ENCODE measurements at places on chromosomes 16 and 17. TPM values are rescaled to one million over a fixed set of nuclear protein-coding genes. Genes with fewer than 3 reads are reported as not detected.

The C17orf78 gene
- total RNA-seq: not detected

GRCh38 chr16:85730186-85730465 is 20.8 kb downstream of the C16orf74 start:
- H3K4me1 ChIP-seq: peaks cover 17% of the 10 kb centered on the region
- no peaks in the 10 kb centered on the region for H3K36me3 ChIP-seq
- H3K27ac ChIP-seq: no peak overlapping the region
- H3K27me3 ChIP-seq: no peaks in the 10 kb centered on the region
- no peak for DNase-seq
- H3K4me3 ChIP-seq: no peak overlapping the region

DNA sequence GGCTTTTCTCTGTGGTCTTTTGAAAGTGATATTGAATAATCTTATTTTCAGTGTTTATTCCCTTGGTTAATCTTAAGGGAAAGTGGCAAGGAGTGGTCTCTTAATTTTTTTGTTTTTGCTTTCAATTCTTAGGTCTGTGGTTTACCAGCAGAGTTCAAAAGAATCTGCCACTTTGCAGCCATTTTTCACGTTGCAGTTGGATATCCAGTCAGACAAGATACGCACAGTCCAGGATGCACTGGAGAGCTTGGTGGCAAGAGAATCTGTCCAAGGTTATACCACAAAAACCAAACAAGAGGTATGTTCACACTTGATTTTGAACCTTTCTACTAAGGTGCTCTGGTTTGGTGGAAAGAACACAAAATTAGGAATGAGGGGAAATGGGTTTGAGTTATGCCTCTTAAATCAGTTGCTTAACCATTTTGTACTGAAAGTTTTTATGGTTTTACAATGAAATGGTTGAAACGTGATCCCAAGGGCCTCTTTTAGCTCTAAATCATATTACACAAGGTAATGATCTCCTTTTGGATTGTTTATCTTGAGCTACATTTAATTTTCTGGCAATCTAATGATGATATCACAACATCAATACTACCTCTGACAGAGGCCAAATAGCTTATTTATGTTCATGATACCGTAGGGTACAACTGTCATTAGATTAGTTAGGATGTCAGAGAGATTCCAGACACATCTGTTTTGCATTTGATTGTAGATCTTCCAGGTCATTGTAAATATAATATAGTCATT is 51.6 kb upstream of the CRISPLD2 start:
- DNase-seq: peak; percentile 46
- peak overlapping the region; percentile 25 for H3K27ac ChIP-seq
- H3K4me3 ChIP-seq: peak overlapping the region; percentile 47
- peaks cover 45% of the 10 kb centered on the region for H3K4me1 ChIP-seq
- no peaks in the 10 kb centered on the region for H3K27me3 ChIP-seq

GRCh38 chr17:39684369-39685192 is 3.3 kb downstream of the PGAP3 start:
- no peaks in the 10 kb centered on the region for H3K27me3 ChIP-seq
- no peak overlapping the region for H3K27ac ChIP-seq
- H3K36me3 ChIP-seq: no peaks in the 10 kb centered on the region

GRCh38 chr16:66265048-66265415 is 101.5 kb upstream of the CDH5 start:
- no peaks in the 10 kb centered on the region for H3K27me3 ChIP-seq
- H3K27ac ChIP-seq: no peak overlapping the region
- no peak overlapping the region for H3K4me3 ChIP-seq
- DNase-seq: no peak
